Kidney epithelial cell (primary cell): ENCODE measurements at places on chromosomes 7 and 10.

DNA sequence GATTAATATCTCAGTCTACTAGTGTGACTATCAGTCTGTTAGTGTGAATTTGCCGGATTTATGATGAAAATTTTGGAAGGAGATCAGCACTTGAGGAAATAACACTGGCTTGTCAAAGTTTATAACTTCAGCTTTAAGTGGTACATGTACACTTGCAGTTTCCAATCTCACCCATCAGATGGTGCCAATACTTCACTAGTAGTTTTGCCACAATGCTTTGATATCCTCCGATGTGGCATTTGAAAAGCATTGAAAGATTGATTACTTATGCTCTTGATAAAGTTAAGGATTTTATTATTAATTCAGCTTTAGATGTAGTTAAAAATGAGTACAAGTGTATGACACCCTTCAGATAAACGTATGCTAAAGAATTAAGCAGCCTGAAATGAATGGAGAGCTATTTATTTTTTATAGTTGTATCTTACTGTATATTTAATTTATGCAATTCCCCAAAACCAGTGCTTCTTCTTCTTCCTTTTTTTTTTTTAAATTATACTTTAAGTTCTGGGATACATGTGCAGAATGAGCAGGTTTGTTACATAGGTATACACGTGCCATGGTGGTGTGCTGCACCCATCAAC, 98.2 kb downstream of the ANLN start:
- peak; percentile 23 for DNase-seq

- no peak for DNase-seq
Observed at GRCh38 chr10:3699916-3700315, 85.1 kb downstream of the KLF6 start.

- DNase-seq: no peak
Observed at GRCh38 chr10:113058523-113059370, 108.7 kb downstream of the TCF7L2 start.

DNA sequence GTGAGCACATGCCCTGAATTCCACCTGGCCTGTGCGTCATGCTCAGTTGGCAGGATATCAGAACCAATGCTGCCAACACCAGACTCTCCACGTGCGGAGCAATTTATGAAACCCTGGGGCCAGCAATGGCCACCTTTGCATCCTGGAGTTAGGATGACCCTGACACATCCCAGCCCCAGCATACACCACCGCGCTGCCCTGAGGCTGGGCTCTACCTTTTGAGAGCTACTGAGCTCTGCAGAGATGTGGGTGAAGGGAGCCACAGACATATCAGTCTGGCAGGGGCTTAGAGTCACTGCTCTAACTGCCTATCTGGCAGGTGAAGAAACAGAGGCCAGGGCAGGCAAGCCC, 41.9 kb downstream of the SYPL1 start:
- DNase-seq: no peak

- peak; percentile 9 for DNase-seq
Observed at GRCh38 chr7:97064972-97065587, 40.4 kb upstream of the DLX5 start.
